Ovary (tissue), 10 donors: ENCODE measurements at places on chromosomes 5 and 9.

DNA sequence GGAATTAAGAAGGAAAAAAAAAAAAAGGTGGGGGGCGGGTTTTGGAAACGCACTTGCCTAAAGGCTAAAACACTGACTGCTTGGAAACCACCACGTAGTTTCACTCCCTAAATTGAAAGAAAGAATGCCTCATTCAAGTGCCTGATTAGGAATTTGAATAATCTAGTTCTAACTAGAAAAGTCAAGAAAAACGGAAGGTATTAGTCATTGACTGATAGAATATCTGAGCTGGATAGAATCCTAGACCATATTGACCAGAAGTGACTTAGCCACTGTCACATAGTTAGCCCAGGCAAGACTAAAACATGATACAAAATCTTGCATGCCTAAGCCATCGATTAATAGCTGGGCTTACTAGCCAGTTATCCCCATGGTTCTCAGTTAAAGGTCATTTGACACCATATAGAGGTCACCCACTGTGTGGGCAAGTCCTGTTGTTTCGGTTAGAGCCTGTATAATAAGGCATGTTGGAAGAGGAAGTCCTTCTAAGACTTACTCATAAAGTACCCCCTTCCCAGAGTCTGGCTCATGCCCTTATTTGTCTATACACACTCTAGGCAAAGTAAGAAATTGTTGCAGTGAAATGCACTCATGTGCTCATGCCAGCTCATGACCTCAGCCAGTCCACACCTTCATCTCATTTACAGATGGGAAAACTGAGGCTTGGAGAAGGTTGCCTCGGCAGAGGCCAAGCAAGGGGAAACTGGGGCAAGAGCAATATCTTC lies 40.2 kb downstream of the SH3RF2 start:
- DNase-seq = no peak

DNA sequence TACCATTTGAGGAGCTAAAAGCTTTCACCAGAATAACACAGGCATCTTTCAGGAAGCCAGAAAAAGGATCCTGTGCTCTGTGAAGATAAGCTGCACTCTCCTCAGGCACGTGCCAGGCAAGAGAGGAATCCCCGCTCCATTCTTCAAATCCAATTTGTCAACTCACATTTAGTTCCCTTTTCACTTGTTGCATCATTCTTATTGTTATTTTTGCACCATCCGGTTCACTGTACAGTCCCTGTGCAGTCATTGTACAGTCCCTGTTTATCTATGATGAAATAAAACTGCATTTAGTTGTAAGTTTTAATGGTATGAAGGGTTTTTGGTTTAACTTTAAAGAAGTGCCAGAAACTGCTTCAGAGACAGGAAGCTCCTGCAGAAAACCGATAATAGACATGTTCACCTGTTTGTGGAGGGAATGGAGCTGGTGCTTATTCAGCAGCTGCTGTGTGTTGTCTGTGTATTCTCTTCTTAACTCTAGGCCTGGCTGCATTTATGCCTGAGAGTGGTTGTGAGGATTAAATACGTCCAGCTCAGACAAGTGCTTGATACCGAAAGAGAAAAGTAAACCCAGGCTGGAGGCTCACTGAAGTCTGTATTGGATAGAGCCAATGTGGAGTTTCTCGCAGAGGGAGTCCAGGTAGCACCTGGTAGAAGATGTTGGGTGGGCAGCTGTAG lies 22.4 kb downstream of the IFNW1 start:
- no peak for DNase-seq

- no peak for DNase-seq
Observed at GRCh38 chr5:32343058-32343672, 30.4 kb upstream of the MTMR12 start.

GRCh38 chr9:109304347-109304746 lies 16.5 kb downstream of the EPB41L4B start:
- DNase-seq = no peak

DNA sequence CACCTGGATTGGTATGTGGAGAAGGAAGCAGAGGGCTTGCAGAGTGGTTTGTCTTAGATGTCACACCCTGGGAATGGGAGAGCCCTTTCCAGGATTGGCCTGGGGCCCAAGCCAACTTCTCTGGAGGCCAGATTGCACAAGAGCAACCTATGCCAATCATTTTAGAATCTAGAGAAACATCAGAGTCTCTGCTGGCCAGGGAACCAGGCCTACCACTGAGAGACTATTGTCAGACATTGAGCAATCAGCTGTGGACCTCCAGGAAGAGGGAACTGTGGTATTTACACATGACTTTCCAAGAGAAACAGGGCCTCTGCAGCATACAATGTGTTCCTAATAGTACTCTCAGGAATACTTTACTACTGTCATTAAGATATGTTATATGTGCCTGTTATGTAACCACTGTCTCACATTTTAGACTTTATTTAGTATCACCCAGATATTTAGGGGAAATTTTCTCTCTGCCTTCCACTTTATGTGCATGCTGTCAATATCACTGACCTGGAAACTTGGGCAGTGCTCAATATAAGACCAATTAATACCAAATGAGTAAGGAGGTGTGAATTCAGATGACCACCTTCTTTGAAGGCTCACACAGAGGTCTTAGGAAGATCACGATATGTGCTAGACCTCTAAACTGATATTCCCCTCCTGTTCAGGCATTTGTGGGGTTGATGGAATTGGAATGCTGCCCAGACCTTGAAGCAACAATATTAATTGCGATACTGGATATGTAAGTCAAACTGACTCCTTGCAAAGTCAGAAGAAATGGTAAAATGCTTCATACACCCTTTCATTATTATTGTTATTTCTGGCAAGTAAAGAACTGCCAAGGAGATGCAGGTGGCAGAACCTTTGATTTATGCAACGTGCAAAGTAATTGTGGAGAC lies 20.5 kb upstream of the CCL28 start:
- no peak for DNase-seq

GRCh38 chr5:94366811-94367210 lies 251.6 kb downstream of the KIAA0825 start:
- no peak for DNase-seq

DNA sequence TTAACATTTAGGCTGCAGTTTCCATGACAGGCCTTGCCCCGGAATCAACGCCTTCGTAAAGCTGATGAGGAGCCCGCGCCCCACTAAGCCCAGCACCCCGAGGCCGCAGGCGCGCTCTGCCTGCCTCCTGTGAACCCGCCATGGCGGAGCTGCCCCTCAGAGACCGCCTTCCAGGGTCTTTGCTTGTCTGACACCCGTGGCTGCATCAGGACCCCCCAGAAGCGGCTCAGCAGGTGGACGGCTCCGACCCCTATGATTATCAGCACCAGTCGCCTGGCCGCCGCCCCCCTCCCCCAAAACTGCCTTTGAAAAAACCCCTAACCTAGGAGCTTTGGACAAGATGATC lies 507 bp upstream of the DPH7 start:
- DNase-seq = no peak

GRCh38 chr5:165201369-165201768 lies 1696.0 kb downstream of the MAT2B start:
- DNase-seq = no peak

DNA sequence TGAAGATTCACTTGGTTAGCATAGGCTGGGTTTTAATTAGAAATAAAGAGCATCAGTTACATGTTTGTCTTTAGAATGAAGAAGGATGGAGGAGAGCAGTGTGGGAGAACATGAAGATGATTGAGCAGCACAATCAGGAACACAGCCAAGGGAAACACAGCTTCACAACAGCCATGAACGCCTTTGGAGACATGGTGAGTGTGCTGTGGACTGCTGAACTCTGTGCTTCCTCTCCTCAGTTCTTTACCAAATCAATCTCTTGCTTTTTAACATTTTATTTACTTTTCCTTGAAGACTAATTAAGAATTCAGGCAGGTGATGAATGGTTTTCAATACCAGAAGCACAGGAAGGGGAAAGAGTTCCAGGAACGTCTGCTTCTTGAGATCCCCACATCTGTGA lies 38.2 kb upstream of the SPATA31E1 start:
- no peak for DNase-seq

- DNase-seq = no peak
Observed at GRCh38 chr5:169097374-169098326, 203.3 kb downstream of the SLIT3 start.

- no peak for DNase-seq
Observed at GRCh38 chr9:114002986-114003350, 75.1 kb downstream of the AMBP start.

GRCh38 chr5:7456206-7456605 lies 60.3 kb downstream of the ADCY2 start:
- no peak for DNase-seq

- no peak for DNase-seq
Observed at GRCh38 chr5:72283358-72283757, 36.7 kb downstream of the MRPS27 start.
